Mucosa of descending colon (tissue), 3 donors: ENCODE measurements at places on chromosomes 1 and 21. TPM values are rescaled to one million over a fixed set of nuclear protein-coding genes. Genes with fewer than 3 reads are reported as not detected.

The ARID4B gene
- 25.9 TPM for total RNA-seq

The RXFP4 gene
- total RNA-seq, result 3.3 TPM

The MRPS21 gene
- total RNA-seq, result 50.2 TPM

The PODN gene
- total RNA-seq, result 69.2 TPM

The CHAF1B gene
- total RNA-seq, result 1.5 TPM

The CD84 gene
- total RNA-seq, result 7.3 TPM

The LENEP gene
- 0.60 TPM for total RNA-seq

The HDGF gene
- 196 TPM for total RNA-seq

The ECE1 gene
- total RNA-seq, result 103 TPM

The TMCO2 gene
- total RNA-seq, result not detected

The BARHL2 gene
- not detected for total RNA-seq

The COL8A2 gene
- total RNA-seq, result 4.5 TPM

The CACNA1S gene
- not detected for total RNA-seq

The DDAH1 gene
- 74.1 TPM for total RNA-seq

The SIK1 gene
- 5.5 TPM for total RNA-seq

The TRIM58 gene
- 1.2 TPM for total RNA-seq

The PPIAL4G gene
- total RNA-seq, result 0.09 TPM

The LAMC2 gene
- 36.9 TPM for total RNA-seq

The SPRR2B gene
- not detected for total RNA-seq
